ENCODE measurements at places on chromosomes 16 and 17.

GRCh38 chr17:28078341-28079229, 36.1 kb downstream of the NLK start:
- DNase-seq, result no peak

- DNase-seq, result no peak
Observed at GRCh38 chr17:12395733-12396354, 269.8 kb upstream of the MYOCD start.

- DNase-seq, result no peak
Observed at GRCh38 chr17:55751720-55752250, 934 bp downstream of the PCTP start.

DNA sequence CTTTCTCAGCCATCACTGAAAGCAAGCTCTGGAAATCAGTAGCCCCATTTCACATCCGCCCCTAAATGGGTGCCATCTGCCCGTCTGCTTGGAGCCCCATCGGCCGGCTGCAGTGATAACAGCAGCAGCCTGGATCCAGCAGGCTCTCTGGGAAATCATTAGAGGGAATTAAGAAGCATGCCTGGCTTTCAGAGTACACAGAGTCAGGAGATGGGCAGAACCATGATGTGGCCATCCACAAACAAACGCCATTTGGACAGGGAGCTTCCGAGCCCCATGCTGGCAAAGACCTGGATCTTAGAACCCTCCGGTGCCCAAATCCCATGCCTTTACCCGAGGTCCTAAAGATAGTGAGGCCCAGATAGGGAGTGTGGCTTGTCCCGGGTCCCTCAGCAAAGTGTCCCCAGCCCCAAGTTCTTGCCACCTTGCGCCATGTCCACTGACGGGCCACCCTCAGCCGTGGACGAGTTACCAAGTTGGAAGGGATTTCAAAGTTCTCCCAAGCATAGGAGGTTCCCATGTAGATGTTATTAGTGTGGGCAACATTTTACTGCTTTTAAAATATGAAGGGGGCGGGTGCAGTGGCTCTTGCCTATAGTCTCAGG, 1.0 kb upstream of the LITAF start:
- no peak for DNase-seq

- no peak for DNase-seq
Observed at GRCh38 chr17:411421-412120, 59.0 kb upstream of the RPH3AL start.

DNA sequence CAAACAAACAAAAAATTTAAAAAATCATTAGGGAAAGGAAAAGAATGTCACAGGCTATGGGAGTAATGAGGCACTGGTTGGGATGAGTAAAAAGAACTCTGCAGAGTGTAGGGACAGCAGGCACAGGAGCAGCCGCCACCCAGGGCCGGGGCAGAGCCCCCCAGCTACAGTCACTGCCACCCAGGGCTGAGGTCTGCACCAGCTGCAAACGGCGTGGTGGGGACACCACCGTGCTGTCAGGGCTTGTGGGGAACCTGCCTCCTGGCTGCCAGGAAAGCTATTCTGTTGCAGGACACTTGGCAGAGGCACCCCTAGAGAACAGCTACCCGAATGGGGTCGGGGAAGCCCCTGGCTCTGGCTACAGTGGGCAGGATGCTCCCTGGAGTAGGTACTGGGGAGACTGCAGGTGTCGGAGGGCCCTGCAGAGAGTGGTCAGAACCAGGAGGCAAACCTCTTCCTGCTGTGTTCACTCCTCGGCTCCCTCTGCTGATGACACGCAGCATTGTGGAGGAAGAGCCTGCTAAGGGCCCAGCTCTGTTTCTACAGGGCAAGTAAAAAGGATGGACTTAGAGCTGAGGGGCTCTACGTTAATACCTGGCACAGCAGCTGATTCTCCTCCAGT, 32.3 kb upstream of the CAPN15 start:
- DNase-seq, result no peak

GRCh38 chr16:9900576-9900975, 281.7 kb downstream of the GRIN2A start:
- no peak for DNase-seq

DNA sequence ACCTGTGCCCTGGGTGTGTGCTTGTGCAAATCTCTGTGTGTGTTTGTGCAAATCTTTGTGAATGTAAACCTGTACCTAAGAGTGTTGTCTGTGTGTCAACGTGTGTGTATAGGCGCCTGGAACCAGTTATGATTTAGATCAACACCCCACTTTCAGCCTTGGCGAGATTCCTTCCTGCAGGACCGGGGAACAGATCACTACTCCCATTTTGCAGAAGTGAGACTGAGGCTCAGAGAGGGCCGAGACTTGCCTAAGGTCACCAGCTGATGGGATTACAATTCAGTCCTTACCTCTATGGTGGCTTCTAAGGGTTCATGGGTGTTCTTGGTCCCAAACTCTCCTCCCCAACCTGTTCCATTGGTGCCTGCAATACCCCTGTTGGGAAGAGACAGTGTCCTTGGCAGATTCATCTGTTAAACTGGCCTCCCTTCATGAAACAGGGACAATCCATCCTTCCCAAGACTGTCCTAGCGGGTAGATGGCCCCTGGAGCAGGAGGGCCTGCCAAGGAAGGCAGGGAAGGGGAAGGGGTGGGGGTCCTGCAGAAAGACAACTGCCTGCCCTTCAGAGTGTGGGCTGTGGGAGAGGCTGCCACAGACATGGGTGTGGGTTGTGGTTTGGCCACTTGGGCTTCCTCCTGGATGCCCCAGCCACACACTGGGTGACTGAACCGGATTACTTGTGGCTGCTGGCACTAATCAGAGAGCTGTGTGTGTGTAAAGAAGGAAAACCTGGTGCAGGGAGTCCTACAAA, 6.9 kb upstream of the MAPK7 start:
- no peak for DNase-seq

- DNase-seq, result no peak
Observed at GRCh38 chr16:48101069-48101674, 54.6 kb downstream of the ABCC12 start.

GRCh38 chr17:77863814-77864161, 94.7 kb upstream of the TNRC6C start:
- peak; percentile 70 for DNase-seq

Measured in NCI-H510A (cell line).